Mesothelial cell of epicardium (in vitro differentiated cells): ENCODE measurements at places on chromosomes 12 and 14.

- peak; percentile 20 for DNase-seq
These were observed 556 bp downstream of the MTHFD1 start for GRCh38 chr14:64388533-64389285.

DNA sequence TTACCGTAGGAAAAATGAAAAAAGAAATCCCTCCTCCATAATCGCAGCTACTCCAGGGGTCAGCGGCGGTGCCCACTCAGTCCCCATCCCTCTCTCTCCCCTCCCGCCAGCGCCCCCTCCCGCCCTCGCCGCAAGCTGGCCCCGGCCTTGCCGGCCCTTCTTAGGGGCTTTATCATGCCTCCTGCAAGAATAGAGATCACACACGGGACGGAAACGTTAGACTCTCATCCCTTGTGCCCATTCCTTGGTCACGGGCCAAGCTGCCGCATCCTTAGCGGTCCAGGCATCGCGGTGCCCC is 692 bp upstream of the COX14 start:
- no peak for DNase-seq

GRCh38 chr12:109590566-109590965 is 17.0 kb downstream of the MVK start:
- no peak for DNase-seq

GRCh38 chr12:65501093-65501621 is 222.7 kb downstream of the MSRB3 start:
- no peak for DNase-seq

DNA sequence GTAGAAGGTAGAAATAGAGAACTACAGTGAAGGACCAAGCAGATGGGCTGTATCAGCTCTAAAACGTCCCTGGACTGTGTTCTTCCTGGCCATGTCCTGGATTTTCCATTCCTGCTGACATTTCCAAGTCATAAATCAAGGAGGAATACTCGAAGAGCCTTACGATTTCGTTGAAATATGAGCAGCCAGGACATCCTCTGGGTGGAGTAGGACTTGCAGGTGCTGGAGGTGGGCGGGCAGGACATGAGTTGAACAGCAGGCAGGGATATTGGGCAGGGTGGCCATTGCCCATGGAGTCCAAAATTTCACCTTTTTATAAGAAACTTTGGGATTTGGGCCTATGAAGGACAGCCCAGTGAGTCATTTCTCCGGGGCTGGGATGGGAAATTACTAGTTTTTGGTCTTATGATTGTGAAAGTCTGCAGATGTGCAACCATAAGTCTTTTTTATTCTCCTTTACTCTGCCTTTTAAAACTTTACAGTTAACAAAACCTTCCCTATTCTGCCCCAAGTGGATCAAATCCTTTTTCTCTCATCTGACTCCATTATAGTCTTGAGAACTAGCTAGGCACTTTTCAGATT is 88.8 kb downstream of the TMX1 start:
- no peak for DNase-seq

DNA sequence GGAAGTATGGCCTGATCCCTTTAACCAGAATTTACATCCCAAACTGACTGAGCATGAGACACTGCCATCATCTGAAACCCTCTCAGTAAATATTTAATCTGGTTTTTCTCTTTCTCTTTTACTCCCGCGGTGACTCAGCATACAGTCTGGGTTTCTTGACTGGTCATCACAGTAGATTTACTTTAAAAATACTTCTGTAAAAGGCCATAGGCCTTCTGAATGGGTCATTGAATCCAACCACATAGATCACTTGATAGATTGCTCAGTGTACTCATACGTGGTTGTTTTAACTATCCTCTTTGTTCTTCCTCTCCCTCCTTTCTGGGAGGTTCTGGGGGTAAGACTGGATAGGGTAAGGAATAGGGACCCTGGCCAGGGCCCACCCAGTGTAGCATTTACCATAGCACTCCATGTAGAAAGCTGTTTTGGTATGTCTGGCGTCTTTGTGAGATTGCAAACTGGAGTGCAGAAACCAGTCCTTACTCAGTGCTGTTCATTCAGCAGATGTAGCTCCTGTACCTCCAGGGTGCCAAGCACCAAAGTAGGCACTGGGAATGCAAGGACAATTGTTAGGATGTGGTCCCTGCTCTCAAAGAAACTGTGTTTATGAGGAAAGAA is 165.7 kb downstream of the SRGAP1 start:
- DNase-seq, result no peak

DNA sequence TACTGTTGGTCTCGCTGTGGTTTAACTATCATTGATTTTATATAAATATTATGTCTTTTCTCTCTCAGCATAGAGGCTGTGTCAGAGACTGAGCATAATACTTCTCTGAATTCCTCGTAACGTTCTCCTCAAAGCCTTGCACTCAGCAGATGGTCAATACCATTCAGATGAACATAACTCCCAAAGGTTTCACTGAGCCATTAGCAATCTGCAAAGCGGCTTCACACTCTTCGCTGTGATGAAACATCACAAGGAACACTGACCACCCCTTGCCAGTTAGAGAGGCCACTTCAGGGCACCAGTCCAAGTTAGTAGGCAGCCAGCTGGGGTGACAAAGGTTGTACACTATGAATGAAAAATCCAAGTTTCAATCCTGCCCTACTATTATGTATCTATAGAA is 30.1 kb upstream of the STON2 start:
- no peak for DNase-seq

- DNase-seq, result no peak
These were observed 15.9 kb downstream of the INTS13 start for GRCh38 chr12:26921886-26922285.

DNA sequence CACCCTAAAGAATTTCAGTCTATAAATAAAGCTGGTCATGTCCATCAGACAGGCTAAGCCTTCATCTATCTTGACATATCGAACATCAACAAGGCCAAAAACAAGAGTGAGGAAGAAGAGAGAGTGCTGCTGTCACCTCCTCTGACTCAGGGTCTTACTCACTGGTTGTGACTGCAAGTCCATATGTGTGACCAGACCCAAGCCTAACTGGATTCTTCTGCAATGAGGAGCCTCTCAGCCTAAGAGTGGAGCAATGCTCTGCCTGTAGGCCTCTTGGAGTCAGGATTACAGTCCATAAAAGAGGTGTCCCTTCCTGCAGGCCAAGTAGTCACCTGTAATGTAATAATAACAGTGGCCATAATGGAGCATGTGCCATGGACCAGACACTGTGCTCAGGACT is 121.2 kb upstream of the SLC35F4 start:
- DNase-seq, result no peak

DNA sequence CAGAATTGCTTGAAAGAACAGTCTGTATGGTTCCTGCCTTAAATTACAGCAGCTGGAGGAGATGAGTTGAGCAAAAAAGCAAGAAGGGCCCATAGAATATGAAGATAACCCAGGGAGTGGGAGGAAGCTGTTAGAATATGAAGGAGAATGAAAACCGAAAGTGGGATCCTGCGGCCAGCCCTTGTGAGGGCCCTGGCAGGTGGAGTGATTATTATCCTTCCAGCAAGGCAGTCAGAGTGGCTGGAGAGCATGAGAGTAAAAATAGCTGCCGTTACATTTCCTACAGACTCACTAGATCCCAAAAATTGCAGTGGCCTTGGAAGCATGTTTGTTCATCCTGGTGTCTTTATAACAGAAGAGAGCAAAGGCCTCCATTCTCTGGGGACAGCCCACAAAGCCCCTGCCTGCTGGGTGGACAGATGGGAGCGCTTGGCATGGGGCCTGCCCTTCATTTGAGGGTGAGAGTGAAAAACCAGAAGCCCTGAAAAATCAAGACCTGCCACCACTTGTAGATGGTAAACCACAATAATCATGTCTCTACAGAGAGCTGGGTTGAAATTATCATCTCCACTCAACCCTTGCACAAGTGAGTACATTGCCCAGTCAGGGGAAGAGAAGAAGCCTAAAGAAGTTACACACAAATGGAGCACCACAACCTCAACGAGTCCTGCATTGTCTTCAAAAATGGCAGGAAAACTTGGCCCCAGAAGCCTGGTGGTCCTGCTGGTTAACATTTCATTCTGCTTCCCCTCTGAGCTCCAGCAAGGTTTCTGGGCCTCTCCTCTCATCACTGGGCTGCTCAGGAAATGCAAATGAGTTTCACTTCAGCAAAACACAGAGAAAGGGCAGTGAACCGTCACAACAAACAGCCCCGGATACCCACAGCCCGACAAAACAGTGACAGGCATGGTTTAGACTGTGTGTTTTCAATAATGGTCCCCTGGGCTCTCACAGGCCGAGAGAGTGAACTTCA is 20.5 kb downstream of the ZDHHC22 start:
- DNase-seq, result no peak

DNA sequence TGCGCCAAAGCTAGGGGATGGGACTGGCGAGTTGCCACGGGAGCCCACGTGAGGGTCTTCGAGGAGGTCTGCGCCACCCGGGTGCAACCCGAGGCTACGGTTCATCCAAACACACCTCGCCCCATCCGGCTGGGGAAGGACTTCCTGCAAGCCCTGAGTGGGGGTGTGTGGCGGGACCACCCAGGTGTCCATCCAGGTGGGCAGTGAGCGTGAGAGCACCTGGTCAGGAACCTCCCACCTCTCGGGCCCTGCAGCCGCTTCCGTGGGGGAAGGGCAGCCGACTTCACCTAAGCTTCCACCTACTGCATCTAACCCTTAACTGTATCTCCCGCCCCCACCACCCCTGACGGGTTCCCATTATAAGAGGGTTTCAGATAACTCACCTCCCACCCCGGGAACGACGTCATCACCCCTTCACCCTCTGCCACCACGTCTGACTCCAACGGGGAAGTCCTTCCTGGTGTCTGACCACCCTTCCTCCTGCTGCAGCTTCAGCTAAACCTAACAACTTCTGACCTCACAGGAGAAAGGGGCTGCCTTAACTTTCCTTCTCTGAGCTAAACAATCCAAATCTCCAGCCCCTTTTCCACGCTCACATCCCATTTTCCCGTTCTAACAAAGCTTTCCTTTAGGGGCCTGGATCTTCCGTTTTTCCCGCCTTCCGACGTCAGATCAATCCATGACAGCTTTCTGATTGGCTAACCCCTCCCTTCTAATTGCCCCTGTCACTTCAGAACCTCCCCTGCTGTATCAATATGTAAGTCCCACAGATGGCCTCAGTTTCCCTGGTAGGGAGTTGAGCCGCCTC is 27.4 kb upstream of the SMUG1 start:
- DNase-seq, result no peak

DNA sequence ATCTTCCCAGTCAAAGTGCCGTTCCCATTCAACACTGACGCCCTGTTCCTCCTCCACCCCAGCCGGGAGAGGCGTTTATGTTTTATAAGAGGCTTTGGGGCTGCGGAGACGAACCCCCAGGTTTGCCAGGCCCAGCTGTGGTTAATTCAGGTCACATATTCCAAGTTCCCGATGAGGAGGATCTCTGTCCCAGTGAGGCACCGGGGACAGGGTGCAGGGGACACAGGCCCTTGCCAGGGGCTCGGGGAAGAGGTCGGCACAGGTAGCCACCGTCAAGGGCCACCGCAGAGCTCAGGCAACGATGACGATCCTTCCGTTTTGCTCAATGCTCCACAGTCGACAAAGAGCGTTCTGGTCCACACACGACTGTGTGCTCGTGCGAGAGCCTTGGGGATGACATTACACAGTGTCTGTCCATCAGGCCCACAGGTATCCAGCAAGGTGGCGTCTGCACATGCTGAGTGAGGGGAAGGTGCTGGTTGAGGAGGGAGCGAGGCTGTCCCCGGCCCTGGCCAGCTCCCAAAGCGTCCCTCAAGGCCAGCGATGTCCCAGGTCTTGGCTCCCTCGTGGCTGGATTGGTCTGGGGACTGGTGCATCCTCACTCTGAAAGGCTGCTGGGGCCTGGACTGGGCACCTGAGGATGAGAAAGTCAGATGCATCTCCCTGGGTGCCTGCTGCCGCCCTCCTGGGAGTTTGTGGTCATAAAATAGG is 189.2 kb upstream of the C14orf180 start:
- DNase-seq, result peak; percentile 33

DNA sequence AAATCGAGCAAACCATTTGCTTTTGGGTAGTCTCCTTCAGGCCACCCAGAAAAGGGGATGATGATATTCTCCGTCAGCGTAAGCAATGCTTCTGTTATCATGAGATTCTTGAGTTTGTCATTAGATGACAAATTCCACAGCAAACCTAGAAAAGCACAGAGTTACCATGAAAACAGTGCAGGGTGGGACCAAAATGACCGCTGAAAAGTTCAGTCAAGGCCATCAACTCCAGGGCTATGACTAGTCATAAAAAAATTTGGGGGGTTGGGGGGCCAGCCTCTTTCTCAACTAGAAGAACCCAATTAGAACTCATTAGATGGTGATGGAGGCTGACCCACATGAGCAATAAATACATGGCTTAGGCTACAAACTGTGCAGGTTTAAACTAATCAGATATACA is 55.5 kb downstream of the PKP2 start:
- no peak for DNase-seq

GRCh38 chr14:104559804-104560585 is 19.6 kb upstream of the C14orf180 start:
- no peak for DNase-seq

DNA sequence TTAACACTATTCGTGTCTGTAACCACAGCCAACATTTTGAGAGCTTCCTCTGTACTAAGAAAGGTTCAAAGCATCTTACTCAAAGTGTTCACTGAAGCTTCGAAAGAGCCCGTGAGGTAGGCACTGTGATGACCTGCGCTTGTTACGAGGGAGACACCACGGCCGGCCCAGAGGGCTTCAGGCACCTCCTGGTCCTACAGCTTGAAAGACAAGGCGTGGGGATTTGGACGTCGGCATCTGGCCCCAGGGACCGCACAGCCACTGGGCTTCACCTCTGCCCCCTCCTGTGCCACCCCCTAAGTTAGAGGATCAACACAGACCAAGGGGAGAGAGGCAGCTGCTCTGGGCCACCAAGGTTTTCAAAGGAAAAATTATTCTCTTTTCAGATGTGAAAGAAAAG is 75.6 kb downstream of the RIMBP2 start:
- no peak for DNase-seq

DNA sequence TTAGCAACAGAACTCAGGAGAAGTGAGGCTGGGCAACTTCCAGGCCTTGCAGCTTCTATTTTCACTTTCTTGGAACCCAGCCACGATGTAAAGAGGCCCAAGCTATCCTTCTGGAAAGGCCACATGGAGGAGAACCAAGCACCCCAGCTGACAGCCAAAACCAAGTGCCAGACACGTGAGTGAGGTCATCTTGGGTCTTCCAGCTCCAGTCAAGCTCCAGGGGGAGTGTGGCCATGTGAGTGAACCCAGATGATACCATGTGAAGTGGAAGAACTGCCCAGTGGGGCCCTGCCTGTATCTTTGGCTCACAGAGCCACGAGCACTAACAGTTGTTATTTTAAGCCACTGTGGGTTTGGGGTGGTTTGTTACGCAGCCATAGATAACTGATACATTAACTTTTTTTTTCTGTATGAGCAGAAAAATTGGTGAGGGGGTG is 126.8 kb upstream of the MAP1LC3B2 start:
- no peak for DNase-seq
